Omental fat pad (tissue), 4 donors: ENCODE measurements at places on chromosomes 3 and 15.

DNA sequence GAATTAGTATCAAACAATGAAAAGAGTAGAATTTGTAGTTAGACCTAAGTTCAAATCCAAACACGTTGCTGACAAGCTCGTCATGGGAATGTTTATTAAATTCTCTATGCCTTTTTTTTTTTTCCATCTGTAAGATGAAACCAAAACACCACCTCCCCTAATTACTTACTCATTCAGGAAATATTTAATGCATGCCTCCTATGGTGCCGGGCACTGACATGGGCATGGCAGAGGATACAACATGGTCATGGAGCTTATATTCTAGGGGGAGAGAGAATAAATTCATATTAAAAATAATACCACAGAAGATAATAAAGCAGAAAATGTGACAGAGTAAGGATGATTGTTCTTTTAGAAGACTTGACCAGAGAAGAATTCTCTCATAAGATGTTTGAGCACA is 215.8 kb downstream of the RYR3 start:
- DNase-seq: no peak

DNA sequence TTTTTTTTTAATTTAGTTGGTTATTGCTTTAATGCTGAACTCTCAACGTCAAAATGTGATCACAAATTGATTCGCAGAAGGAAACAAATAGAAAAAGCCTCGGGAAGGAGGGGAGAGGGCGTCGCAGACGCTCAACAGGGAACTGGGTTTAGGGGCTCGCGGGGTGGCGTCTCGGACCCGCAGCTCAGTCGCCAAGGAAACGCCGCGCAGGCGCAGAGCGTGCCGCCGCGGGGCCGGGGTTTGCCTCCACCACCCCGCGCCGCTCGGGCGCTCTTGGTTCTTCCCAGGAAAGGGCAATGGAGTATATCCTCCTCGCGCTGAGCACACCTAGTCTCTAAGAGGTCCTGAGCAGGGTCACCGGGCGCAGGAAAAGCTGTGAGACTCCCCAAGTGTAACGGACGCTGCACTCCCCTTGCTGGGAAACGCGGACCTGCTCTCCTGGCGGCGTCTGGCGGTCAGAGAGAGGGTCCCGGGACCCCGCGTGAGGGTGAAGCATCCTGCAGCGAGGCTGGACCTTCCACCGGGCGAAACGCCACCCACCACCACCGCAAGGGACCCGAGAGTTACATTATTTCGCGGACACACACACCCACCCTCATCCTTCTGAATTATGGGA is 753 bp downstream of the PLCH1 start:
- no peak for DNase-seq

DNA sequence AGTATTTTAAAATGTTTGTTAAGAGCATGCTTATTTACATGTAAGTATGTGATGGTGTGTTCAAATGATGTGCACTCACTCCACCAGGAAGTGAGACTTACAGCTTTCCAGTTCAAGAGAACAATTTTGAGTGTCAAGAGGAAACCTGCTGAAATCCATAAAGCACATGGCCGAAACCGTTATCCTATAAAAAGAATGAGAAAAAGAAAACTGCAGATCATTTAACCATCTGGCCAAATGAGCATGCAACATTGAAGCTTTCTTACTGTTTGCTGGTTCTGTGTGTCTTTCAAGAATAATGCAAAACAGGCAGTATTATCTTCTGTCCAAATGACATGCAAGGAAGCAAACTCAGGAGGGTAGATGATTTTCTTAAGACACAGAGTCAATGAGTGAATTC is 26.3 kb downstream of the GABRR3 start:
- no peak for DNase-seq

- no peak for DNase-seq
Measured at GRCh38 chr3:141385406-141386125, 17.3 kb downstream of the ZBTB38 start.

DNA sequence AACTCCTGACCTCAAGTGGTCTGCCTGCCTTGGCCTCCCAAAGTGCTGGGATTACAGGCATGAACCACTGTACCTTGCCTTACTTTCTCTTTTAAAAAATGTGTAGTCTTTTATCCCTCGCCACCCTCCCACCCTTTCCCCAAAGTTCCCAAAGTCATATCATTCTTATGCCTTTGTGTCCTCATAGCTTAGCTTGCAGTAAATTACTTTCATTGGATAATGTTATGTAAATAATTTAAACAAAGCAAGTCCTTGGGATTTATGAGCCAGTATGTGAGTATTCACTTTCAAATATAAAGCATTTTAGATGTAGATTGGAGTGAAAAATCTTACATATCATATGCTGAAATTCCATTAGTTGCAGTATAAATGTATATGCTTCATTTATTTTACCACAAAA is 11.0 kb downstream of the GTF2A2 start:
- DNase-seq: no peak

GRCh38 chr3:62439978-62440377 is 66.6 kb upstream of the FEZF2 start:
- no peak for DNase-seq

- DNase-seq: no peak
Measured at GRCh38 chr3:15637131-15637951, 35.8 kb downstream of the BTD start.

DNA sequence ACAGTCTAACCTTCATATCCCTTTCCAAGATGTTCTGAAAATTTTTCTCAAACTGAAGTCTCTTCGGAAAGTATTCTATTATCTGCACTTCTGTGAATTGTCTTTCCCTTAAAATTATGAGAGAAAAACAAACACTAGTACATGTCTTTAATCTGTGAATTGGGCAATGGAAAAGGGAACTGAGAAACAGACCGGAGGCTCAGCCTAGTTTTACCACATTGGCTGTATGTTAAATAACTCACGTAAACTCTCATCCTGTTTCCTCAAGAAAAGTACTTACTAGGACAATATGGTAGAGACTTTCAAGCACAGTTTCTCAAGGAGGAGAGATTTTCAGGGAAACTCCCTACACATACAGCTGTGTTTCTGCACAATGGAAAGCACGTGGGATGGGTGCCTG is 982.2 kb upstream of the SEMA6D start:
- DNase-seq: no peak

- no peak for DNase-seq
Measured at GRCh38 chr3:166444756-166445155, 607.5 kb upstream of the BCHE start.

DNA sequence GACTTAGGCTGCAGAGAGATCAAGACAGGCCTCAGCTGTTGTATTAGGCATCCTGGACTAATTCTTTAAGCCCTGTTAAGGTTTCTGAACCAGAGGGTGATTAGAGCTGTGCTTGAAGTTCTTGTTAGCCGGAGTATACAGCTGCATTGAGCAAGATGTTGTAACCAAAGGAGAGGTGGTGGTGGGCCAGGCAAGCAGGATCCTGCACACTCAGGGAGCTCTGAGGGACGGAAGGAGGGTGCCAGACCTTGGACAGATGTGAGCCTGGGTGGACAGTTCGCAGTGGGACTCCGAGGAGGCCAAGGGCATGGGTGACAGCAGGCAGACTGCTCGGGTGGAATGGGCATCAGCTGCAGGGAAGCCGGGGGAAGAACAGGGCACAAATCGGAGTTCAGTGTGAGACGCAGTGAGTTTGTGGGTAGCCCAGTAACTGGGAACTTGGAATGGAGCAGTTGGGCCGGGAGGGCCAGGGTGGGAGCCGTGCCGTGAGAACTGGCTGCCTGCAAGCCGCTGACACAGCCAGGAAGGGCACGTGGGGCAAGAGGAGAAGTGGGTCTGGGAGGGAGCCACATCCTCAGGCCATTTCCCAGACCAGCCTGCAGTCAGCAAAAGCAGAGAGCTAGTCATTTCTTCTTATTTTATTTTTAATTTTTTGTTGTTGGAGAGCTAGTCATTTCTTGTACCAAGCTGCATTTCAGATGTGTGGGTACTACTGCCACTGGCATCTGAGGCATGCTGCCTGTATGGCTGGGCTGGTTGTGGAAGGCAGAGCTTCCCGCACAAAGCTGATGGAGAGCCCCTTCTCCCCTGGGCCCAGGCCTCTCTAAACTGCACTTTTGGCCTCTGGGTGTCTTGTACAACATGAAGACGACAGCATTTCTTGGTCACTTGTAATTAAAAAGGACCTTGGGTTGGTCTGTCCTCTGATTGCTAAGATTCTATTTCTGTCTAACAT is 61.0 kb downstream of the PGPEP1L start:
- DNase-seq: no peak

GRCh38 chr3:72174890-72175289 is 389.9 kb upstream of the PROK2 start:
- no peak for DNase-seq

- no peak for DNase-seq
Measured at GRCh38 chr3:106160396-106160795, 291.6 kb upstream of the CBLB start.

- no peak for DNase-seq
Measured at GRCh38 chr3:178277605-178278004, 258.6 kb upstream of the KCNMB2 start.

DNA sequence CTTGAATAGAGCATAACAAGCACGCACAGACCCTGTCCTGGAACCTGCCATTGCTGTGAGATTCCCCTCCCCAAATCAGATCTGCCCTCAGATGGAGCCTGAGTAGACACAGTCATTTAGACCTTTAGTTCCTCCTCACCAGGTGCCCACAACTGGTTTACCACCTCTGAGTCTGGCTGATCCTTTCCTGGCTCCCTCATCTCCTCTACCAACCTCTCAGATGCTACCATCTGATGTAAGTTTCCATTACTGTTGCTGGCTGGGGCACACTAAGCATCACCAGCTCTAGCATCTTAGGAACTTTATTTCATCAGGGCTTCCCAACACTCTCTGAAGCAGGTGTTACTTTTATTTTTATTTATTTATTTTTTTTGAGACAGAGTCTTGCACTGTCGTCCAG is 288.3 kb downstream of the TLE3 start:
- no peak for DNase-seq

GRCh38 chr3:160196511-160197104 is 28.6 kb upstream of the C3orf80 start:
- DNase-seq: no peak

DNA sequence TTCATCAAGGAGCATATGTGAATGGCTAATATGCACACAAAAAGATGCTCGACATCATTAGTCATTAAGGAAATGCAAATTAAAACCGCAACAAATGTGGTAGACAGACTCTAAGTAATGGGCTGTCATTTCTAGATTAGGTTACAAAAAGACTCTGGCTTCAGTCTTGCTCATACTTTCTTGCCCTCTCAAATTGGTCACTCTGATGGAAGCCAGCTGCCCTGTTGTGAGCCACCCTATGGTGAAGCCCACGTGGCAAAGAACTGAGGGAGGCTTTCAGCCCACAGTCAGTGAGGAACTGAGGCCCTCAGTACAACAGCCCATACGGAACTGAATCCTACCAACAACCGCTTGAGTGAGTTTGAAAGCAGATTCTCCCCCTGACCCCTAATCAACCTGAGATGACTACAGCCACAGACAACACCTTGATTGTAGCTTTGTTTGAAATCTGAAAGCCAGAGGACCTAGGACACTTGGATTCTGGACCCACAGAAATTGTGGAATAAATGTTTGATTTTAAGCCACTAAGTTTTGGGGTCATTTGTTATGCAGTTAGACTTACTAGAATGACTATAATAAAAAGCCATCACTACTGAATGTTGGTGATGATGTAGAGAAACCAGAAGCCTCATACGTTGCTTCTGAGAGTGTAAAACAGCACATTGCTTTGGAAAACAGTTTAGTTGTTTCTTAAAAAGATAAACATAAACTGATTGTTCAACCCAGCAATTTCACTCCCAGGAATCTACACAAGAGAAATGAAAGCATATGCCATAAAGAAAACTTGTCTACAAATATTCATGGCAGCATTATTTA is 45.7 kb downstream of the EHHADH start:
- DNase-seq: no peak

DNA sequence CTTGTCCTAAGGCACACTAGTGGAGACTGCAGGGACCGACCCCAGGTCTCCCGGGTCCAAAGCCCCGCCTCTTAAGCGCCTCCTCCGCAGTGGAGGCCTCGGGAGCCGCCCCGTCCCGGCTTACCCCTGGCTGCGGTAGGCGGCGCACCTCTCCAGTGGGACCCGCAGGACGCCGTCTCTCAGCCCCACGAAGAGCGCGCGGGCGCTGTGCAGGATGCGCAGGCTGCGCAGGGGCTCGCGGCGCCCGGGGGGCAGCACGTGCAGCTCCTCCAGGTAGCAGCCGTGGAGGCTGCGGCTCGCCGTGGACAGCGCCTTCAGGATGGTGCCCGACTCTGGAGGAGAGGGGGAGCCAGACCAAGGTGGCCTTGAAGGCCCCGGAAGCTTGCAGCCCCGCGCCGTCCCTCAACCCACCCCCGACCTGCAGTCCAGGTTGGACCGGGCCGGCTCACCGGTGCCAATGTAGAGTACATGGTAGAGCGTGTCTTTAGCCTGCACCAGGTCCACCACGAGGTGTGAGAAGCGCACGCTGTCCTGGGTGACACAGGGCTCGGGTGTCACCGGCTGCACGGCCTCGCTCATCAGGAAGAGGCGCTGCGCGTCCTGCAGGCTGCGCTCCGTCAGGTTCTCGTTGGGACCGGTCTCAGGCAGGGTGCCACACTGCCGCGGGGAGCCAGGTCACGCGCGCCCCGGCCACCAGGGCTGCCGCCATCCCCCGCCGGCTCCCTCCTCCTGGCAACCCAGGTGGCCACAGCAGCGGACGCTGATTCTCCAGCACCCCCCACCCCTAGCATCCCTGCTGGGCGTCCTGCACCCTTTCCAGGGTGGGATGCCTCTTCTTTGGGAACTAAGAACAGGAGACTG is 105.5 kb downstream of the SEMA5B start:
- DNase-seq: no peak

GRCh38 chr3:184320104-184320445 is 5.7 kb downstream of the EIF4G1 start:
- DNase-seq: peak; percentile 85

DNA sequence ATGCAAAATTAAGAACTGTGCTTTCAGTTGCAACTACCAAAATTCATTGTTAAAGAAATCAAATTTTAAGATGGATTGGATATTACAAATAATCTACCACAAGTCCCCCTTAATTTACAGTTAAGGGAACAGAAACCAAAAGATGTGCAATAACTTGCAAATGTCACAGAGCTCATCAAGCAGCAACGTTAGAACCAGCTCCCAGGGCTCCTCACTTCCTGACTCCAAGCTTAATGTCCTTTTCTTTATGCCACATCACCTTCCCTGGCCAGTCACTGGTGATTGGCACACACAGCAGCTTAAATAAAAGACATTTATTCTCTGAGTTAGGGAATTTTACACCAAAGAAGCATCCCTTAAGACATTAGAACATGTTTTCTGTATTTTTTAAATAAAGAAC is 159.7 kb downstream of the RSL24D1 start:
- DNase-seq: no peak

DNA sequence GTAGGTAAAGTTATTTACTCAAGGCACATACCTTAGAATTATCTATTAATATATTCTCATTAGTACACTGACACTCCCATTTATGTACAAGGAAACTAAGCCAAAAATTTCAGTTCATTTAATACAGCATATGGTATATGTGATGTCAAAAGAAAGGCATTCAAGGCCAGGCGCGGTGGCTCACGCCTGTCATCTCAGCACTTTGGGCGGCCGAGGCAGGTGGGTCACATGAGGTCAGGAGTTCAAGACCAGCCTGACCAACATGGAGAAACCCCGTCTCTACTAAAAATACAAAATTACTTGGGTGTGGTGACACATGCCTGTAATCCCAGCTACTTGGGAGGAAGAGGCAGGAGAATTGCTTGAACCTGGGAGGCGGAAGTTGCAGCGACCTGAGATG is 435.2 kb downstream of the GBE1 start:
- no peak for DNase-seq

GRCh38 chr3:181729341-181729869 is 17.7 kb downstream of the SOX2 start:
- DNase-seq: no peak
